ENCODE measurements at places on chromosomes 7 and 10.

DNA sequence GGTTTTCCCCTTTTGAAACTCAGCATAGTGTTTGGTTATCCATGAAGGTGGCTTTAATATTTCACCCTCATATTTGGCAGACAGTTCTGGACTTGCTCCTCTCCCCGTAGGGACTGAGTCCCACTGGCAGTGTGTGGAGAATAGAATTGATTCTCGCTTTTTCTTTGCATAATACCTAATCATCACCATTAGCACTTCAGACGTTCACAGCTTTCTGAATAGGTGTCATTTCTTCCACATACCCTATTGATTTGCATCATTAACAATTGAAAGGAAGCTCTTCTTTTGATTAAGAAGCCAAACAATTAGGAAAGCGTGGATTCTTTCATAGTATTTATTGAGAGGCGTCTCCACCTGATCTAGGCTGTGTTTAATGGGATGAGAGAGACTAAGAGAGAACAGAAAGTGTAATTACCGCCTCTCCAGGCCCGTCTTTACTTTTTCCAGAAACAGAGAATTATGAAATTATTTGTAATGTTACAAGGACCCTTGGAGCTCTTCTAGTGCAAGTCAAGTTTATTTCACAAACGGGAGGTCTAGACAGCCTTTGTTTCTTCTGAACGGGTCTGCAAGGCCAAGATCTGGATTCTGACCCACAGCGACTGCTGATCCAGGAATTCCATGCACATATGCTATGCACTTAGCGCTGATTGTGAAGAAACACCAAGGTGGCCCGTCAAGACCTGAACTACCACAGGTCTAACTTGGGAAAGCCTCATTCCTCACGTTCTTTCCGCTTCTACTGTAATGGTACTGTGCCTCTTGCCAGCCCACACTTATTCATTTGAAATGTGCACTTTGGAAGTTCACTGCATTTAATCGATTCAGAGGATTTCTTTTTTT, 249.9 kb upstream of the C7orf33 start:
- no peak for DNase-seq

GRCh38 chr10:102752934-102753664, 9.4 kb downstream of the WBP1L start:
- no peak for DNase-seq

GRCh38 chr7:110875346-110875745, 215.6 kb upstream of the LRRN3 start:
- no peak for DNase-seq

- no peak for DNase-seq
These were observed 273.1 kb downstream of the USP6NL start for GRCh38 chr10:11338160-11338844.

- DNase-seq = peak; percentile 36
These were observed 61.7 kb downstream of the PWWP2B start for GRCh38 chr10:132458586-132459300.

- no peak for DNase-seq
These were observed 313.9 kb downstream of the BMPER start for GRCh38 chr7:34219153-34219718.

- DNase-seq = no peak
These were observed 99.3 kb upstream of the CPXM2 start for GRCh38 chr10:123990889-123991288.

- DNase-seq = no peak
These were observed 209.1 kb upstream of the VWC2 start for GRCh38 chr7:49564379-49564714.

All from stimulated activated CD8-positive, alpha-beta memory T cell treated with anti-CD3 and anti-CD28 coated beads, Interleukin-15, amount 100 ng/mL, for 1 hour (primary cell).